ENCODE measurements at places on chromosomes 7 and 10.

DNA sequence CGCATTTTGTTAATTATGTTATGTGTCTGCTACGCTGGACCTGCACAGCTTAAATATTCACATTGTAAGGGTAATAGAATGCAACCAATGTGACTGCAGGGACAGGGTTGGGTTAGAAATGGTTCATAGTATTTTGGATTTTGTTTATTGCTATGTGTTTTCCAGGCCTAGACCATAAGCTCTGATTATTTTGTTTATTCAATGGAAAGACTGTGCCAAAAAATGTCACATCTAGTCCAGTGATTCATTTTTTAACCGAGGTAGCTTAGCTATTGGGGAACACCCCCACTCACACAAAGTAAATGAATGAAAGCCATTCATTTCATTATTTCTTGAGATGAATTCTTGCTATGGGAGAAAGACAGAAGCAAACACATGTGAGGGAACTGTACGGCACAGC lies 516.5 kb upstream of the ANKRD30A start:
- no peak for DNase-seq

- DNase-seq, result no peak
Observed at GRCh38 chr7:102917436-102918353, 4.9 kb downstream of the LRRC17 start.

DNA sequence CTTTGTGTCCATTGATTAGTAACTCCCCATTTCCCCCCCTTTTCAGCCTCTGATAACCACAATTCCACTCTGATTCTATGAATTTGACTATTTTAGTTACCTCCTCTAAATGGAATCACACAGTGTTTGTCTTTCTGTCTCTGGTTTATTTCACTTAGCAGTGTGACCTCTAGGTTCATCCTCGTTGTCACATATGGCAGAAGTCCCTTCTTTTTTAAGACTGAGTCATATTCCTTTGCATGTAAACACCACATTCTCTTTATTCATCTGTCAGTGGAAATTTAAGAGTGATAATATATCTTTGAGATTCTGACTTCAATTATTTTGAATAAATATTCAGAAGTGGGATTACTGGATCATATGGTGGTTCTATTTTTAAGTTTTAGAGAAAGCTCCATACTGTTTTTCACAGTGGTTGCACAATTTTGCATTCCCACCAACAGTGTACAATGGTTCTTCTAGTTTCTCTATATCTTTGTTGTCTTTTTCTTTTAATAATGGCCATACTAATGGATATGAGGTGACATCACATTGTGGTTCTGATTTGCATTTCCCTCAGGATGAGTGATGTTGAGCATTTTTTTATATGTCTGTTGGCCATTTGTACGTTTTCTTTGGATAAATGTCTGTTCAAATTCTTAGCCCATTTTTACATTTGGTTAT lies 126.1 kb upstream of the GRB10 start:
- DNase-seq, result no peak

- DNase-seq, result no peak
Observed at GRCh38 chr10:54372179-54372578, 428.9 kb downstream of the PCDH15 start.

DNA sequence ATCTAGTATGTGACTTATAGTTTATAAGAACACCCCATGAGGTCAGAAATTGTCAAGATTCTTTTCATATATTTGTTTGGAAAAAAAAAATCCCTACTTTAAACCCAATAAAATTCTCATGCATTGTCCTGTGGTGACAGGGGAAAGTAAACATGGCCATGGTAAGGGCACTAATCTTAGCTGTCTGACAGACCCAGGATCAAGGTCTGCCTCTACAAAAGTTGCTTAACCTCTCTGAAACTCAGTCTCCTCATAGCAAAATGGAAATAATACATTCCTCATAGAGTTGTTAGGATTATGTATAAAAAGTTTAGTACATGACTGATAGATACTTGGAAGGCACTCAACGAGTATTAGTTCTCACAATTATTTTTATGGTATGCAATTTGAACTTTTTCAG lies 22.3 kb upstream of the AKAP9 start:
- DNase-seq, result no peak

DNA sequence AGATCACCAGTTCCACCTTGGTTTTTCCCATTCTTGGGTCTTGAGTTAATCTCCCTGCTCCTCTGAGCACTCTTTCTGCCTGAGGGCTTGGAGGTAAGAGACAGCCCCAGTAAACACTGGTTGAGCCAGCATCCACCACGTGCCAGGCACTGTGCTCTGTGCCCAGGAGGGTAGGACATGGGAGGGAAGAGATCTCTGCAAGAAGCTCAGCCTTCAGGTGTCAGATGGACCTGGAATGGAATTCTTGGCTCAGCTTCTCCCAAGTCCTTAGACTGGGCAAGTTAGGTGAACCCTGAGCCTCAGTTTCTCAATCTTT lies 2.5 kb downstream of the ZYX start:
- DNase-seq, result no peak

GRCh38 chr7:55538538-55538937 lies 33.8 kb downstream of the VOPP1 start:
- DNase-seq, result no peak

GRCh38 chr10:71582019-71582418 lies 137.6 kb downstream of the C10orf105 start:
- DNase-seq, result no peak

- DNase-seq, result no peak
Observed at GRCh38 chr7:91165846-91166230, 98.4 kb upstream of the FZD1 start.

DNA sequence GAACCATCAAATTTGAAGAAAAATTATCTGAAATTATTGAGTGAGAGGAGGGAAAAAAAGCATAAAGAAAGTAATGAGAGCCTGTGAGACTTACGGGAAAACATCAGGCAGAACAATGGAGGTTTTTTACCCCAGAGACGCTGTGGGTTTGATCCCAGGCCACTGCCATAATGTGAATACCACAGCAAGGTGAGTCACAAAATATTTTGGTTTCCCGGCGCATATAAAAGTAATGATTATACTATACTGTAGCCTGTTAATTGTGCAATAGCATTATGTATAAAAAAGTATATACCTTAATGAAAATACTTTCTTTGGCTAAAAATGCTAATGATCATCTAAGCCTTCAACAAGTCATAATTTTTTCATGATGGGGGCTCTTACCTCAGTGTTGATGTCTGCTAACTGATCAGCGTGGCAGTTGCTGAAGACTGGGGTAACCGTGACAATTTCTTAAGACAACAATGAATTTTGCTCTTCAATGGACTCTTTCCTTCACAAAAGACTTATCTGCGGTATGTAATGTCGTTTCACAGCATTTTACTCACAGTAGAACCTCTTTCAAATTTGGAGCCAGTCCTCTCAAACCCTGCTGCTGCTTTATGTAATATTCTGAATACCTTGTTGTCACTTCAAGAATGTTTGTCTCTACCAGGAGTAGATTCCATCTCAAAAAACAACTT lies 97.0 kb upstream of the FAM20C start:
- no peak for DNase-seq

DNA sequence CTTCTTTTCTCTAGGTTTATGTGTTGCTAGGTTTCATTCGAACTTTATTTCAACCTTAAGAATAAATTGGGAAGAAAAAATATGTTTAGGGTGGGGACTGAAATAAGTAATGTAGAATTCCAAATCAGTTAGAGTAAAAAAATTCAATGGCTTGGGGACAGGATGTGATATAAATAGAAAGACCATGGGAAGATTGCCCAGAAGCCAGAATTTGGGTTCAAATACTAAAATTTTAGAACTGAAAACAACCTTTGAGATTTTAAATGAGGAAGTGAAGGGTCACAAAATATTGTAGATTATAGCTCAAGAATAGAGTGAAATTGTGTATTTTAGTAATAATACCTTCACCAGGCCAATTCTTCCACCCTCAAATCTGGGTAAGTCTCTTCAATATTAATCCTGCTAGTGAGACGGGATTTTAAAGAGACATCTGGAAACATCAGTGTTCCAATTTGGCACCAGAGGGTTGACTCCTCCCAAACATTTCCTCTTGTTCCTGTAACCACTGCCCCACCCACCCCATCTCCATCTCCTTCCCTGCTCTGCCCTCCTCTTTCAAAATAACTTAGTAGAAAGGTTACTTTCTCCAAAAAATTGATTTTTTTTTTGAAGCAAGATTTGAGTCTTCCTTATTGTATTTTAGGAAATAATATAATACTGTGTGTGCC lies 51.3 kb upstream of the FAM3C start:
- no peak for DNase-seq

GRCh38 chr7:53491051-53491450 lies 455.6 kb downstream of the POM121L12 start:
- no peak for DNase-seq

DNA sequence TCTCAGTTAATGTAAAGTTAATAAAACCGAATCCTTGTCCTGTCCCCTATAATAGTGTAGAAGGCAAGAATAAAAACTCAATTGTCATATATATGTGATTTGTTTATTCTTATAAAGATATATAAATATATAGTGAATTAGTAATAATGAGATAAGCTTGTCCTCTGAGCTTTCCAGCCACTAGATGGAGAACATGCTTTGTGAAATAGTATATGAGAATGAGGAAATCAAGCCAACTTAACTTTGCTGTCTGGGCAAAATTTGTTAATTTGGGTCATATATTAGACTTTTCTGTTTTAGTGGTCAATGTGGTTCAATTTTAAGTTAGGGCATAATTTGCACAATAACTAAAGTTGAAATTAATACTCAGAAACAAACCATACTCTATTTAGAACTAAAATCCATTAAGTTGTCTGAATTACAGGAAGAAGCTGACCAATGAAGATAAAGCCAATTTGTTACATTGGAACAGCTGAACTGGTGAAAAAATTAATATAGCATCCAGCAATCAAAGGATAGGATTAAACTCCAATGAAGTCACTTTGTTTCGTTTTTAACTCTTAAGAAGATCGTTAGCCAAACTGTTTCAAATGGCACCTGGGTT lies 595.0 kb downstream of the ARL4A start:
- no peak for DNase-seq

DNA sequence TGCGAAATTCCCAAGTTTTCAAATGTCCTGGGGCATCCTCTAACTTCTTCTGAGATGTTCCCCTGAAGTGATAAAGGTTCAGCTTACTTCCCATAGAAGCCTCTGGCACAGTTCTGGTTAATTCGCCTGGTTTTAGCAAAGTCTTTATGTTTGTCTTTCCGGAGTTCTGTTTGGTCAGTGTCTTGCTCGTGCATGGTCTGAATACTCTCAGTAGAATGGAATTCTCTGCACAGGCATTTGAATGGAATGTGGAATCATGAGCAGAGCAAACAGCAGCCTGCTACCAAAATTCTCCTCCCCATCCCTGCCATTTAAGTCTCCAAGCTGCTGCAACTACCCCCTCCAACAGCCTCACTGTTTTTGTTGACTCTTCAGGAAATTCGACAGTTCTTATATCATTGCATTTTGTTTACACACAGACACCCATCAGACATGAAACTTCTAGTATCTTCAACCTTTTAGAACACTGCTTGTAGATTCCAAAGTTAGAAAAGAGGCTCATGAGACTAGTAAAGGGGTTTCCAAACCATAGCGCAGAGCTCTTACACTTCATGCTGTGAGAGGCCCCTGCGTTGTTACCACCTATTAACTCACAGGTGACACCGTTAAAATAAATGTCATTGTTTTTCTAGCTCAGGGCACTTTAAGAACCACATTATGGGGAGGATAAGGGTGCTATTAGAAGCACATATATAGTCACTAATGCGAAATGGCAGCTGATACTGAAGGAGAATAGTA lies 129.7 kb downstream of the PLCE1 start:
- DNase-seq, result no peak

- DNase-seq, result no peak
Observed at GRCh38 chr10:35017608-35018007, 72.5 kb downstream of the CUL2 start.

DNA sequence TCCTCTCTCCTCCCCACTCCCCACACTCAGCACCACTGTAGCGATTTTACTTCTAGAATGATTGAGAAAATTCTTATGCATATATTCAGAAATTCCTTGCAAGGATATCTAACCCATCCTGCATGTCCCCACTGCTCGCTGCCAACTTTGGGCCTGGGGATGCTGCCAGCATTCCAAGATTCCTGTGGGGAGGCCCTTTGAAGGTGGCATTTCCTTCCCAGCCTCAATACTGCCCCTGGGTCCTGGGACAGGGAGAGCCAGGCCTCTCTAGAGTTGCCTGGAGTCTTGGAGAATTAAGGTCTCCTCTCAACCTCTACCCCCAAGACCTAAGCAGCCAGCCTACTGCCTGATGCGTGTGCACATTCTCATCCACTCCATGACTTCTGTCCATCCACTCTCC lies 303.5 kb downstream of the NEBL start:
- no peak for DNase-seq

DNA sequence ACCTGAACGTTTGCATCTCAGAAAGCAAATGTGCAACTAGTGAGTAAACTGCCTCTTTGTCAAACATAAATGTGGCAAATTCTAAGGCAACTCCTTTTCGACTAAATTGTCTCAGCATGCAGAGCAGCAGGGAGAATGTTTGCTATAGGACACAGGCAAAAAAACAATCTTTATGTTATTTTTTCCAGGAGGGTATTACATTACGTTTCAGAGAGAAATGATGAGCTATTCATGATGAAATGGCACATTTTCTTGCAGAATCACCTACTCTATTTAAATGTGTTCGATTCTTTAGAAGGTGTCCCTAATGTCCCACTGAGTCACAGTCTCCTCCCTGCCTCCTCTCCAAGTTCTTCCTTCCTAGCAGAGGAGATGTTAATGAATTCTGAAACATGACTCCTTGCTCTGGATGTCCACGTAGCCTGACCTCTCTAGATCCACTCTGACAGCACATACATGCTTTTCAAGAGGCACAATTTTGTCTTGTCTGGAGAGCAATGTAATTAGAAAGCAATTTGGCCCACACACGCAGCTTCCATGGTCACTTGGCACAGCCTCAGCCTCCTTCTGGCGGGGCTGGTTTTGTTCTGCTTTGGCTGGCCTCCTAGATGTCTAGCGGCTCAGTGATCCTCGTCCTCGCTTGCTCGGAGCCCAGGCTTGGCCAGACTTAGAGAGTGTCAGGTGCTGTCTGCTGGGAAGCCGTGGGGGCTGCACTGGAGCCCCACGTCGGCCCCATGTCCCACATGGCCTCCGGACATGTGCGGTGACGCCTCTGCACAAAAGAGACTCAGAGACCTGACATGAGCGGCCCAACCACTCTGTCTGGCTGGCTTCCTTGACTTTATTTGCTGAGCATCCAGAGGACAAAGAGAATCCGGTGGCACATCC lies 125.7 kb upstream of the ZNF438 start:
- no peak for DNase-seq

DNA sequence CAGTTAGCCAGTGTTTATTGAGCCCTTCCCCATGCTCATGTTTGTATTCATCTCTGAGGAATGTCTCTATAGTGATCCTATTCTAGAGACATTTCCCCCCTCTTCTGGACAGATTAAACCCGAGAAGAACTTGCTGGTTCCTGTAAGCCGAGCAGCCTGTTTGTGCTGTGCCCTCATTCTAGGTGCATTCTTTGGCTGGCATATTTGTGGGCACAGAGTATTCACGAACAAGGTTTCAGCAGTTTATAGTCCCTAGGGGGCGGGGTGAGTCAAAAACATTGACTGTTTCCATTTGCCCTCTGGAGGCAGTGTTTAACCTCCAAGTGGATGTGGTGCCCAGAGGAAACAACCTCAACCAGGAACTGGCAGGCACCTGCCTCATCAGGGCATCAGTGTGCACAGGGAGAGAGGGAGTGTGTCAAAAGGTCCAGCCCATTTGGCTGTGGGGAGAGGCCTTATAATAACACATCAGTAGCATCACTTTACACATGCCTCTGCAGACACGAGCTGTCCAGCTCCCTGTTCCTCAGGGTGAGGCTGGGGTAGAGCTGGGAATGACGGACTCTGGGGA lies 273.3 kb upstream of the LRGUK start:
- DNase-seq, result no peak

Measured in activated T-helper 1 cell treated with anti-CD3 and anti-CD28 coated beads, Interleukin-2, amount 50 U/mL, for 16 hours (primary cell).